Stimulated activated CD4-positive, alpha-beta T cell treated with anti-CD3 and anti-CD28 coated beads, Interleukin-1b, Interleukin-23, amount 100 ng/mL, for 24 hours (primary cell): ENCODE measurements at places on chromosomes 2 and 18.

DNA sequence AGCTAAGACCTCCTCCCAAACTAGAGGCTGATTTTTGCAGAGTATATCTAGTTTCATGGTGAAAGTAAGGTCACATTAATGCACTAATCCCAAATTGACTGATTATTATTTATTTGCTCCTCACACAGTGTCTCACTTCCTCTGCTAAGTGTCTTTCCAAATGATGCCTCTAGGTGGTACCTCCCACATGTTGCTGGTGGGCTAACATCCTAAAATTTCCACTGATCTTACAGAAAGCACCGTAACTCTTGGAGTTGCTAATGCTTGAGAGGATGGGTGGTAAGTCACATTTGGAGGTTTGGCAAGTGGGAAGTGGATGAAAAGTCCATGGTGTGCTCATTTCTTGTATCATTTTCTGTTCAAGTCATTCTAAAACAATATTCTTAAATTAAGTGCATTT is 428.7 kb upstream of the GYPC start:
- no peak for DNase-seq

GRCh38 chr2:207239754-207240494 is 74.2 kb upstream of the KLF7 start:
- DNase-seq: no peak

GRCh38 chr18:23958036-23958435 is 56.5 kb upstream of the TTC39C start:
- no peak for DNase-seq

DNA sequence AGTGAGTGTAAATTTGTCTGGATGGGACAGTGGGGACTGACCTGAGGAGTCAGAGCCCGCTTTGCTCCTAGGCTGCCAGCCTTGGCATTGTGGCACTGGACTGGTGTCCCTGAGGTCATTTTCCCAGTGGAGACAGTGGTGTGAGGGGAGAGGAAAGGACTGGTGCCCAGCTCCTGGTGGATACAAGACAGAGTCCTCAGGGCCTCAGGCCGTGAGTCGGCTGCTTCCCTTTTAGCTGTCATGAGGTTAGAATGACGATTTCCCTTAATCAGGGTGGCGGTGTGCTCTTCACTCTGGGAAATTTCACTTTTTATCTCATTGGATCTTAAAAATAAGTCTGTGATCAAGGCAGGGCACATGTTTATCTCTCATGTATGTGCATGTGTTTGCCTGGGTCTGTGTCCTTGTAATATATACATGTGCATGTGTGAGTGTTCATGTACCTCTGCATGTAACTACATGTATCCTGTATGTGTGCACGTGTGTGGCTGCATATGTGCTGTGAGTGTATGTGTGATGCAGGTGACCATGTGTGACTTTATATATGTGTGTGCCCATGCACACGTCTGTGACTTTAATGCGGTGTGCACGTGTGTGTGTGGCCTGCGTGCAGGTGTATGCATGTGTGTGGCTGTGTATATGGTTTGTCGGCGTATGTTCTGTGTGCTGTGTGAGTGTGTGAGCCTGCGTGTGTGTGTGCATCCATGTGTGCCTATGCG is 55.7 kb downstream of the GLI2 start:
- no peak for DNase-seq

GRCh38 chr2:232767866-232768265 is 8.5 kb downstream of the KCNJ13 start:
- DNase-seq: no peak

GRCh38 chr2:174333017-174333371 is 1.8 kb upstream of the SP9 start:
- DNase-seq: no peak

GRCh38 chr2:212961255-212961654 is 190.2 kb downstream of the IKZF2 start:
- no peak for DNase-seq

GRCh38 chr2:36615222-36615621 is 17.3 kb upstream of the FEZ2 start:
- DNase-seq: no peak

GRCh38 chr2:241073166-241074064 is 28.7 kb downstream of the MTERF4 start:
- no peak for DNase-seq

DNA sequence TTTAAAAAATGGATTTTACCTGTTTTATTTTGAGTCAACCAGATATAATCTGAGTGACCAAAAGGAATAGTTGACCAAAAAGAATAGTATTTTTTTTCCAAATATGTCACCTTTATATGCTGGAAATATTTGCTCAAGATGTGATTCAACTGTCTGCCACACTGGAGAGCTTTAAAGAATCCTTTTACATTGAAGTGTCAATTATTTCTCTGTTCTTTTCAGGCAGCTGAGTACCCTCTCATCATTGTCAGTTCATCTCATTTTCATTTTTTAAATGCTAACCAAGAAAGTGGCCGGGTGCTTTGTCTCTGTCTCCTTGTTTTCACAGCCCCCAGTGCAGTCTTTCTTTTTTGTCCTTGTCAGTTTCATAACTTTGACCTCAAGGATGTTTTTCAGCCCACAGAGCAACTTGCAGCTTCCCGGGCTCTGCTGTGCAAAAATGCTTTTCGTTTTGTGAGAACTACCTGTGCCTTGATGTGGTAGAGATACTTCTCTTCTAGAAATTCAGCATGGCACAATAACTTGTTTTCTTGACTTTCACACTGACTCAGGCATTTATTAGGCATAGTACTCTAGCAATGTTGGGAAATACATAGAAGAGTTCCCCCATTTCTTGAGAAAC is 23.4 kb upstream of the CERS6 start:
- no peak for DNase-seq

DNA sequence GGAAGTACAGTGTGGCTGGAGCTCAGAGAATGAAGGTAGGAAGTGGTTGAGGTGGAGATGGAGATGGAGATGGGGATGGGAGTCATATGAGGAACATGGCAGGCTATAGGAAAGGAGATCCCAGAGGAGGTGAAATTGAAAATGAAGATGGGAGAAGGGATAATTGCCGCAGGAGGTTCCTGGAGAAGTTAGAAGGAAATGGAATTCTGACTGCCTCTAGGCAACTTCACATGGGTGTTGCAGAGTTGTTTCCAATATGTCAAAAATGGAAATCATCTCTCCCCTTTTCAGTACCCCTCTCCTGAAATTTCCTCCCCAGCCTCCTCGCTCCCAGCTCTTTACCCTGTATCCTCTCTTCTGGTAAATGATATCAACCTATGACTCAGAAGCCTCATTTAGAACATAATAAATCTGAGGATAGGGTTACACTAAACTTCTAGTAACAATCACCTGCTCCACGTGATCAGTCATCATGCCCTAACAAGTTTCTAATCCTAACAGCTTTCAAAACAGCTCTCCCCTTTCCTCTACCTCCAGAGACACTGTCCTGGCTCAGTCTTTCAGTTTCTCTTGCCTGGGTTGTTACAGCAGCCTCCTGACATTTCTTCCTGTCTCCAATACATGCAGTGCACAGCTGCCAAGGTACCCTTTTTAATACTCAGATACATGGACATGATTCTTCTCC is 201.9 kb upstream of the RBMS1 start:
- DNase-seq: no peak

DNA sequence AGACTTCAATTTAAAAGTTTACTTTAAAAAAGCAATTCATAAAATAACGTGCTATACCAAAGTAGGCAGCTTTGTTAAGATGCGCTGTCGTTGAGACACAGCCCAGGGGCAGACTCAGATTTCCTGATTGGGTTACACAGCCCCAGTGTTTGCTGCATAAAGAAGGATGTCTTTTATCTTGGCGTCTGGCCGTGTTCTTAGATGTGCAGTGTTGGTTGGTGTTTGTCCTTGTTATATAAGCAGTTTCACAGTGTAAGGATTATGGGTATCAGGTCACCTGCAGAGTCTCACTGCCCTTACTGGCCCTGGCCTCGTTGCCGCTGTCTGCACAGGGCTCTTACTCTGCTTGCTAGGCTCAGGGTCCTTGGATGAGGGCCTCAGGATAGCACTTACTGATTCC is 108.5 kb downstream of the WDSUB1 start:
- DNase-seq: no peak

DNA sequence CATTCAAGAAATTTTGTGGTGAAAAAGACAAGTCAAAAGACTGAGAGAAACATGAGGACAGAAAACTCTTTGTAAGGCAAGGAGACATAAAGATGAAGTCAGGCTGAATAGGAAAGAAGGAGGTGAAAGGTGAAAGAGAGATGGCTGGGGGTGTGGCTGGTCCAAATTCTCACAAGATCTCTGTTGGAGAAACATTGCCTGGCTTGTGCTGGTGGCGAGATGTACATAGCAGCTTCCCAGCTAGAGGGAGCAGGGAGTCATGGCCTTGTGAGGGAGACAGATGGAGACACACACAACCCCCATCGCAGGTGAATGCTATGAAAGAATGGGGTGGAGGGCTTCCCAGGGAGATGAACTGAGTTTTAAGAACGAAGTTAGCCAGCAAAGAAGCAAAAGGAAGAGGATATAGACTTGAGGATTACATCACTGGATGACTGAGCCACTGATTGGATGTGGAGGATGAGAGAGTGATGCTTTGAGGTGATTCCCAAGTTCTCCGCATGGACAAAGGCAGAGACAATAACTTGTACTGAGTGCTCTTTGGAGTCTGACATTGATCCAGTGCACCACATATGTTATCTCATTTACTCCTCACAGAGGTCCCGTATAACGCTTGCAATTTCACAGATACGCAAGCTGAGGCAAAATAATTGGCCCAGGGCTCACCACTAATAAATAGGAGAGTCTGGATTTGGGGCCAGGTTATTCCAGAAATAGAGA is 3.7 kb upstream of the EMX1 start:
- DNase-seq: no peak

- DNase-seq: no peak
Observed at GRCh38 chr2:120620025-120620793, 115.5 kb upstream of the GLI2 start.

DNA sequence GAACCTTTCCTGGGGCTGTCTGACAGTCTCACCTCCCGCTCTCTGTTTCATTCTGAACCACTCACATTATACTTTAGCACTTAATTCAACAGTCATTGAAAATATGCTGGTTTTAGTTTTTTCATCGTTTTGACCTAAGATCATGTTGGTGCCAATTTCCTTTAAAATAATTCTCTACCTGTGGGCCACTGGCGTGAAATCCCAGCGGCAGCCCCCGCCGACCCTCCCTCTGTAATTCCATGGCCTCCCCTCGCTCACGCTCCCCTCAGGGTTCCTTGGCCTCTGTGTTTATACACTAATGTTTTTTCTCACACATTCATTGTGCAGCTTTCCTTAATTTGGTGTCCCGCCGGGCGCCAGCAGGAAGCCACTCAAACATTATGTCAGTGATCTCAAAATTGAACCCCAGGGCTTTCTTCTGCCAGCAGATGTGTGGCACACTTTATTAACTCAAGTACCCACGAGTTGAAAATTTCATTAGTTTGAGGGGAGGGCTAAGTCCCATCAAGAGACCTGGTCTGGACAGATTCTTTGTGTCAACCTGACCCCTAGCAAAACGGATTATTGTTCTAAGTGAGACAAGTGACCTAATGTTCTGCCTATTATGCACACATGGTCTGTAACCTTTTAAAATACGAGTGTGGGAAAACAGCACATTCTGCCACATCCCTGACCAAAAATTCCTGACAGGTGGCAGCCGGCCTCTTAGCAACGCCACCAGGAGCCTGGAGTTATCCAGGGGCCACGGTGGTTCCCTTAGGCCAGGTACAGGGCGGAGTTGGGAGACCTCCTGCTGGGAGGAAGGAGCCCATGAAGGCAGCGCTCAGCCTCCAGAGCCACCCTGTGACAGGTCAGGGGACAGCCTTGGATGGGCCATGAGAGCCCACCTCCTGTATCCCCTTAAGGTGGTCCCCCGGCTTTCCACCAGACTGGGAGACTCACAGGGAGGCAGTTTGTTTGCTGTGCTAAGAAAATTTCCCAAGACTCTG is 53.1 kb downstream of the APOB start:
- no peak for DNase-seq

GRCh38 chr2:98704499-98705332 is 26.2 kb downstream of the MGAT4A start:
- DNase-seq: no peak

DNA sequence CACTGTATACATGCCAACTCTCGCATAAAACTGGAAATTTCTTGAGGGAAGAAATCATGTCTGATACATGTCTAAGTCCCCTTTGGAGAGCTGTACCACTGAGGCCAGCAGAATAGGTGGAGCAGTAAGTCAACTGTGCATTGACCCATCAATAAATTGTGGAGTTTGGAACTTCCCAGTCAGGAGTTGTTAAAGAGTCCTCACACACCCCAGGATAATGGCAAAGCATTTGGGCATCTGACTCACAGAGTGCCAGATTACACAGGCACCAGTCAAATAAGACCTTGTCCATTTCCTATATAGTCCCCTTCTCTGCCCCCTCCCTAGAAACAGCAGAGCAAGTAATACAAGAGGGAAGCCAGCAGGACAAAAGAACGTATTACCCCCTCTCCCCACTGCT is 10.4 kb downstream of the VSNL1 start:
- DNase-seq: no peak

GRCh38 chr2:35114765-35115164 is 1240.8 kb upstream of the CRIM1 start:
- no peak for DNase-seq

DNA sequence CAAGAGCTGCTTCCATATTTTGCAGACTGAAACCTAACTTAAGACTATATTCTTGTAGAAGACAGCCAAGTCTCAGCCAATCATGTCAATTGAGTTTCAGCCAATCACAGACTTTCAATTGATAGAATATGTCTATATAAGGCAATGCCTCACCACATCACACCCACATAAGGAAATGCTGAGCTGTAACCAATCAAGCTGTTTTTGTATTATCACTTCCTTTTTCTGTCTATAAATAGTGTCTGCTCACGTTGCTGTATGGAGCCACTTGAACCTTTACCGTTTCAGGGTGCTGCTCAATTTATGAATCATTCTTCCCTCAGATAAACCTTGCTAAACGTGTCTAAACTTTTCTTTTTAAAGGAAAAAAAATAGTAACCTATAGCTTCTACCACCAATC is 1554.4 kb upstream of the LRRTM1 start:
- DNase-seq: no peak

GRCh38 chr2:38073211-38074057 is 2.5 kb downstream of the CYP1B1 start:
- DNase-seq: no peak

GRCh38 chr2:165827016-165827920 is 33.2 kb upstream of the GALNT3 start:
- DNase-seq: no peak

GRCh38 chr2:185787227-185788145 is 48.9 kb downstream of the FSIP2 start:
- no peak for DNase-seq

DNA sequence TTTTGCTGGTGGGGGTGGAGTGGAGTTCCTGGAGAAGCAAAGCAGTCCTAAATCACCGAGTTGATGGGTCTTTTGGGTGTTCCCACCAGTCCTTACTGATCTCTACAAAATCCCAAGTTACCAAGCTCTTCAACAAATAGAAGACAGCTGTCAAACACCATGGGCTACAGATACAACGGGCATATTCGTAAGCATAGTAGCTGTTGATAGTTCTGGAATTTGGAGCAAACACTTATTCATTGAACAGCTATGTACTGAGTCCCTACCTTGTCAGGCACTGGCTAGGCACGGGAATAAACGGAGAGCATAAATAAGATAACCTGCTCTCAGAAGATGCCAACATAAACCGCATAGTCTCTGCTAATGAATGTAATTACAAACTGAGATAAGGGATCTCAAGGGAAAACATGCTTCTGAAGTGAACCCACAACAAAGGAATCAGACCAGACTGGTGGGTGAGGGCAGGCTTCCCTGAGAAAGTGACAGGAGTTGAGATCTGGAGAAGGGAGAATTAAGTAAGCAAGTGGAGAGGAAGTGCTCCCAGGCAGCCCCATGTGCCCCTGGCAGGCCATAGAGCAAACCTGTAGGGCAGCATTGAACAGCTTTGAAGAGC is 947 bp upstream of the ANKRD44 start:
- no peak for DNase-seq
